Nephron progenitor cell (in vitro differentiated cells): ENCODE measurements at places on chromosomes 4 and X.
A peak's percentile ranks its signal among the peaks of the same experiment; 100 is the strongest.

- no peak for DNase-seq
Observed at GRCh38 chr4:140256941-140257340, 103.0 kb upstream of the MAML3 start.

- no peak for DNase-seq
Observed at GRCh38 chr4:7515390-7515902, 80.7 kb upstream of the PSAPL1 start.

- no peak for DNase-seq
Observed at GRCh38 chr4:102988429-102989020, 31.0 kb downstream of the SLC9B1 start.

DNA sequence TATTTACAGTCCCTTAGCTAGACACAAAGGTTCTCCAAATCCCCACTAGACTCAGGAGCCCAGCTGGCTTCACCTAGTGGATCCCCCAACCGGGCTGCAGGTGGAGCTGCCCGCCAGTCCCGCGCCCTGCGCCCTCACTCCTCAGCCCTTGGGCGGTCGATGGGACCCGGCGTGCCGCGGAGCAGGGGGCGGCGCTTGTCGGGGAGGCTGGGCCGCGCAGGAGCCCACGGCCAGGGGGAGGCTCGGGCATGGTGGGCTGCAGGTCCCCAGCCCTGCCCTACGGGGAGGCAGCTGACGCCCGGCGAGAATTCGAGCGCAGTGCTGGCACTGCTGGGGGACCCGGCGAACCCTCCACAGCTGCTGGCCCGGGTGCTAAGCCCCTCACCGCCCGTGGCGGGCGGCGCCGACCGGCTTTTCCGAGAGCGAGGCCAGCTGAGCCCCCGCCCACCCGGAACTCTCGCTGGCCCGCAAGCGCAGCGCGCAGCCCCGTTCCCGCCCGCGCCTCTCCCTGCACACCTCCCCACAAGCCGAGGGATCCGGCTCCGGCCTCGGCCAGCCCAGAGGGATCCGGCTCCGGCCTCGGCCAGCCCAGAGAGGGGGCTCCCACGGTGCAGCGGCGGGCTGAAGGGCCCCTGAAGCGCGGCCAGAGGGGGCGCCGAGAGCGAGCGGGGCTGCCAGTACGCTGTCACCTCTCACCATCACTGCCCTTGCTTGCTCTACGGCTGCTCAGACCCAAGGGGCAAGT lies 39.4 kb downstream of the WFS1 start:
- peak; percentile 62 for DNase-seq

DNA sequence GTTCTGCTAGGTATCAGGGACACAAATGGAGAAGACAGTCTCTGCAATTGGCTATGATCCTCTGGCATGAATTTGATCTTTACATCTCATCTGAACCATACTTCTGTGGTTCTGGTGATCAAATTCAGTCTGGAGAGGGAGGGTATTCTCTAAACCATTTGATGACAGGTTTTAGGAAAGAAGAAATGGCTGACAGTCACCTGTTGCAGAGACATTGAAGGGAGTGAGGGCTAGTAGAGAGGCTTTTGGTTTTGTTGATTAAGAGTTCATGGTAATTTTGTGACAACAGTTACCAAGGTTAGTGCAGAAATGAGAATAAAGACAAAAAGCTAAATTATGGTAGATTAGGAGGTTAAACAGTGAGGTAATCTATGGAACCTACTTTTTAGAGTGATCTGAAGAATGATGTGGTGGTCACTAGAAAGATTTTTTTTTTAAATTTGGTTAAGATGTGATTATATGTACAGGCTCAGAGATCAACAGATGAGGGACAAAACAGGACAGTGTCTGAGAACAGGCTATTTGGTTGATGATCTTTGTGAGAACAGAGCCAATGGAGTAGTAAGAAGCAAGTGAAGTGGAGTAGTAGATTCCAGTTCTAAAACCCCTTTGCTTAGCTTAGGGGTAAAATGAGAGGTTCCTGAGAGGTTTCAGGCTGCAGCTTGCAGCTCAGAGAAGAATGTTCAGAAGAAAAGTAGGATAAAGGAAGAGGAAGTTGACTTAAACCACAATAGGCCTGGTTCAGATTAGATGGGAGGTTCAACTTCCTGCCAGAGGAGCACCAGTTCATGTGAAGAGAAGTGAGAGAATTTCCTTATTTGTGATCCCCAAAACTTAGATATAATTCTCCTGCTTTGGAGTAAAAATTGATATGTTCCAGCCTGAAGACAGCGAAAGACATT lies 34.7 kb downstream of the VSIG4 start:
- DNase-seq: no peak

DNA sequence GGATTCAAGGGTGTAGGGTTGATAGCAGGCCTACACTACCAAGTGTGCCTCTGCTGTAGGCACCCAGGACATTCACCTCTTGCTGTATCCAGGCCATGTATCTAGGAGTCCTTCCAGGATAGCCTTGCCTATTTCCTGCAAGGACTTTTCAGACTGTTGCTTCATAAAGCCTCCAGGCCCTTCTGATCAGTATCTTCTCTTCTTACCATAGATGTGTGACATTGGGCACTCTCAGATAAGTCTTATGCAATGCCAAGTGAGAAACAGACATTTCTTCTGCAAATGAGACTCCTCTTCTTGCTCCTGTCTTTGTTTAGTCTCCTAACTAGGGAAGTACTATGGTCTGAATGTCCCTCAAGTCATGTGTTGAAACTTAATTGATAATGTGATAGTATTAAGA lies 386.8 kb downstream of the ANKRD50 start:
- DNase-seq: no peak

GRCh38 chr4:107304699-107305286 lies 268.7 kb upstream of the DKK2 start:
- DNase-seq: no peak

GRCh38 chr4:103591841-103592240 lies 127.9 kb downstream of the TACR3 start:
- DNase-seq: no peak

- no peak for DNase-seq
Observed at GRCh38 chr4:45693746-45694145, 430.1 kb downstream of the GABRG1 start.

GRCh38 chrX:43002526-43003203 lies 224.7 kb upstream of the PPP1R2C start:
- no peak for DNase-seq

- DNase-seq: peak; percentile 66
Observed at GRCh38 chr4:4182835-4183568, 43.7 kb downstream of the OTOP1 start.

GRCh38 chrX:9147726-9148125 lies 113.8 kb upstream of the FAM9B start:
- DNase-seq: no peak

DNA sequence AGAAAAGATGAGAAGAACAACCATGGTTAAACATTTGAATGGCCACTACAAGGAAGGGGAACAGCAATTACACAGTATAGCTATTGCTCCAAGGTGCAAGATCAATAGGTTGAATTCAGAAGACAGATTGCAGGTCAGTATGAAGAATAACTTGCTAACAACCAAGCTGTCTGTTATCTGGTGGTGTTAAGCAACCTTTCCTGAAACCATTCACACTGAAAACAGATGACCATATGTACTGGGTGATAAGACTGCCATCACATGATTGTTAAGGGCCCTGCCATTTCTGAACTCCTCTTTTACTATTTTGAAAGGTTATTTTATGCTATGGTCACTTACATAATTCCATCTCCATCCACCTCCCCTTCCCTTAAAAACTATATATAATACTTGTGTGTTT lies 6.8 kb downstream of the GABRA3 start:
- no peak for DNase-seq

DNA sequence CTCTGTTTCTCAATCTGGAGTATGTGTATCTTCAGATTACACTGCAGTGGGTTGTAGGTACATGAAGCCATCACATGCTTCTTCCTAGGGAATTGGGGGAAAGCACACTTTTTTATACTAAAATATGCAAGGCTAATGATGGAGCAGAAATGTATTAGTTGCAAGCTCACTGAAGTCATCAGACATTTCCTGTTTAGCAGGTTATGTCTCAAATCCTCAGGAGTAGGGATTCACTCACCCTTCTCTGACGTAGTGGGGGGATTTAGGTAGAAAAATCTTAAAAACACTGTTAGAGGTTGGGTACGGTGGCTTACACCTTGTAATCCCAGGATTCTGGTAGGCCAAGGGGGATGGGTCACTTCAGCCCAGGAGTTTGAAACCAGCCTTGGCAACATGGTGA lies 128.4 kb upstream of the GPC4 start:
- DNase-seq: no peak

DNA sequence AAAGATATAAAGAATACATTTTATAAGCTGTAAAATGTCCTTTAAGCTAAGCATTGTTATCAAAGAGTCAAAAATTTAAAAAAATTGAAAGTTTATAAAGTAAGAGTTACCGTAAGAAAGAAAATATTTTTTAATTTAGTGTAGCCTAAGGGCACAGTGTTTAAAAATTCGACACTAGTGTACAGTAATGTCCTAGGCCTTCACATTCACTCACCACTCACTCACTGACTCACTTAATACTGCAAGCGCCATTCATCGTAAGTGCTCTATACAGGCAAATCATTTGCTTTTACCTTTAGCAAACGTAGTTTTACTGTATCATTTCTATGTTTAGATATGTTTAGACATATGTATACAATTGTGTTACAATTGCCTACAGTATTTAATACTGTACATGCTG lies 20.2 kb downstream of the GLRA3 start:
- DNase-seq: no peak

GRCh38 chrX:51954592-51954991 lies 61.2 kb downstream of the MAGED1 start:
- no peak for DNase-seq

GRCh38 chrX:46707274-46707965 lies 51.5 kb downstream of the SLC9A7 start:
- DNase-seq: no peak

DNA sequence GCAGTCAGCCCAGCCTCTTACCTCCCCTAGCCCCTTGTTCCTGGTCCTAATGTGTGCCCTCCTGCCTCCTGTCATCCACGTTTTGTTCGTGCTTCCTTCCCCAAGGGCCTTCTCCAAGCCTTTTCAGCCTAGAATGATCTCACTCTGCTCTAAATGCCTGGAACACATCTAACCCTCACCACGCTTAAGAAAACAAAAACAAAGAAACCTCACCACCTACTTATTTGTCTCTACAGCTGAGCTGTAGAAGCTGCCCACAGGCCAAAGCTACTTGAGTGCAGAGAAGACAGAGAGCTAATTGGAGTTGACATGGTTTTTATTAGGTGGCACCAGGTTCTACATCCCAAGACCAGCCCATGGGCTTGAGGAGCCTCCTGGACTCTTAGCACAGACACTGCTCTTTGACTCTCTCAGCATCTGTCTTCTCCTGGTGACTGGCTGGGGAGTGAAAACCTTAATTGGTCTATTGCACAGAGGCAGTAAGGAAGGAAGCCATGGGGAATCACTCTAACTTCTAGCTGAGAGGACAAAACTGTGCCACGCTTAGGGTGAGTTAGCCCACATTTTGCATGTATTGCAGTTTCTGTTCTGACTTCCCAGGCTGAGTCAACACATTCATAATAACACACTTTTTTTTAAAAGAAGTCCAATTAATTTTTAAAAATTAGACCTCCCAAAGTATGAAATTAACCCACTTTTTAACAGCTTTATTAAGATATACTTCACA lies 52.3 kb upstream of the PDK3 start:
- no peak for DNase-seq

DNA sequence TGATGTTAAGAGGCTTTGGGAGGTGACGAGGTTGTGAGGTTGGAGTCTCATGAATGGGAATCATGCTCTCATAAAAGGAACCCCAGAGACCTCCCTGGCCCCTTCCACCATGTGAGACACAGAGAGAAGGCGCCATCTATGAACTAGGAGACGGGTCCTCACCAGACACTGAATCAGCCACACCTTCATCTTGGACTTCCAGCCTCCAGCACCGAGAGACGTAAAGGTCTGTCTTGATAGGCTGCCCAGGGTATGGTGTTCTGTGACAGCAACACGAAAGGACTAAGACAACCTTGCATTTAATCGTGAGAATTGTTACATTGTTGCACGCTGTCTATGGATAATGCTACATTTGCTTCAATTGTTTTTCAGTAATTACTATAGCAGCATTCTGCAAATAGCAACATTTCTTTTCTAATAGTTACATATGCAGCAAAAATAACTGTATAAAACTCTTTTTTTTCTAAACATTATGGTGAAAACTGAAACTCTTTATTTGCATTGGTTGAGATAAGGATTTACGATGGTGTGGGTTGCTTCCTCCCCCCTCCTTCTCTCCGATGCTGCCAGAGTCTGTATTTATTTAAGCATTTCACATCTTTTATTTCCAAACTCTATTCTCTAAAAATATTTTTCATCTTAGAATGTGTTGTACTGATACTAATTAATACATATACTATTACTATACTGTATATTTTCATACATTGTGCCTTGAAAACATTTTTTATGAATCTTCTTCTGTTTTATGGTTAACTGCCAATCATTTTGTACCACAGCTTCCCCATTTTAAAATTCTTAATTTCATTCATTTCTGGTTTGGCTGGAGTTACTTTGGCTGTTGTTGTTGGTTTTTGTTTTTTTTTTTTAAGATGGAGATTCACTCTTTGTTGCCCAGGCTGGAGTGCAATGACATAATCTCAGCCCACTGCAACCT lies 26.4 kb upstream of the AKAP17A start:
- no peak for DNase-seq

DNA sequence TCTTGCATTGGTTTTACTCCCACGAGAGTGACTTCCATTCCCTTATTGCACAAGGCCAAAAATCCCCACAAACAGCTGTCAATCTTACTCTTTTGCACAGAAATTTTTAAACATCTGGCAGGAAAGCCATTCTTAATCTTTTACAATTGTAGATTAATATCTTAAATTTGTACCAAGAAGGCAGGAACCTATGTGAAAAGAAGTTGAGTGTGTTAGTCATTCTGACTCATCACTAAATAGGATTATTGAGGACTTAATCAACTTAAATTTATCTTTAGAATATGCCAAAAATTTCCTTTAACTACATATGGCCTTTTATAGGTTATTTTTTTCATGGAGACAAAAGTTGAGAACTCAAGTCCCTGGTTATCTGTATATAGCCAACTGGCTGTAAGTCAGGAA lies 49.0 kb upstream of the VEGFC start:
- no peak for DNase-seq

GRCh38 chrX:121863976-121864375 lies 816.6 kb downstream of the GLUD2 start:
- DNase-seq: no peak

DNA sequence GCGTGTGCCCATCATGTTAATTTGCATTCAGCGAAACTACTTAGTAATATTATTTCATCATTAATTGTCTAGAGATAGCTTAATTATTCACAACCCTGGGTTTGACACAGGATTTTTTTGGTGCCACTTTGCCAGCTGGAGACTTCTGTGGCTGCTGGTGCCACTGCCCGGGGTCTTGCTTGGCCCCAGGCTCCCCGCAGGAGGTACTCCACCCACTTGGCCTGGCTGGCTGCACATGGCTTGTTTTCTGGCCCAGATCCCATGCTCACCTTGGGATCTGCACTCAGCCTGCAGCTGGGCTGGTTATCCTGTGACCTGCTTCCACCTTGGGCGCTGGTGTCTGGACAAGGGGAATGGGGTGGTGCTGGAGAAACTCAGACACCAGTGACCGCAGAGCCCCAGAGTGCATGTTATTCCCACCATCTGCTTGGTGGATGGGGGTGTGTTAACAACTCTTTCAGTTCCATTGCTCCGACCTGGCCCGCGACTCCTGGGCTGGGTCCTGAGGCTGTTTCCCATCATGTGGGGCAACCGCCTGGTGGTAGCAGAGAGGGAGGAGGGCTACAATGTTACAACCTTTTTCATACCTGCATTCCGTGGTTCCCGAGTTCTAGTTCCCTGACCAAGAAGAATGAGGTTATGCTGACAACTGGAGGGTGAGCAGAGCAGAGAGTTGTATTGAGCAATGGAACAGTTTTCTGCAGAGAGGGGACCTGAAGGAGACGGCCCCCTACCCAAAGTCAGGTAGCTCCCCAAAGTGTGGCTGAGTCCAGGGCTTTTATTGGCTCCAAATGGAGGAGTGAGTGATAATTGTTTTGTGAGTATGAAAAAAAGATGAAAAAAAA lies 1950.0 kb upstream of the IGFBP7 start:
- no peak for DNase-seq
